Esophagus muscularis mucosa (tissue), 4 donors: ENCODE measurements at places on chromosomes 6 and 20.

- DNase-seq: no peak
These were observed 67.3 kb downstream of the KCNB1 start for GRCh38 chr20:49415005-49415667.

GRCh38 chr6:96576221-96576620, 13.3 kb downstream of the FHL5 start:
- DNase-seq: no peak

GRCh38 chr6:47621838-47622449, 76.4 kb upstream of the ADGRF4 start:
- no peak for DNase-seq

- DNase-seq: no peak
These were observed 2.2 kb upstream of the VEGFA start for GRCh38 chr6:43767553-43768505.

DNA sequence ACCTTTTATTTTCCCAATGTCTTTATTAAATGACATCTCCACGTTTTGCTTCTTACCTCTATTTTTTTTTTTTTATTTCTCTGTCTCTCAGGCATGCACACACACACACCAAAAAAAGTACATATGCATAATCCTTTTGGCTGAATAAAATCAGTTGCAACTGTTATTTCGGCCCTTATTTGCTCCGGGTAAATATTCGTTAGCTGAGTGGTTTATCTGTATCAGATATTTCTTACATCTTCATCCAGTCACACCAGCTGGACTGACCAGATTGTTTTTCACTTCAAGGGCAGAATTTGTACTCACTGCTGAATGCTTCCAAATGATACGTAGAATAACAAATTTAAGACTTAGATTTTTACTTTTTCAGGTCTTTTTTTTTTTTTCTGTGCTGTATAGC, 45.5 kb downstream of the PTPN1 start:
- no peak for DNase-seq

DNA sequence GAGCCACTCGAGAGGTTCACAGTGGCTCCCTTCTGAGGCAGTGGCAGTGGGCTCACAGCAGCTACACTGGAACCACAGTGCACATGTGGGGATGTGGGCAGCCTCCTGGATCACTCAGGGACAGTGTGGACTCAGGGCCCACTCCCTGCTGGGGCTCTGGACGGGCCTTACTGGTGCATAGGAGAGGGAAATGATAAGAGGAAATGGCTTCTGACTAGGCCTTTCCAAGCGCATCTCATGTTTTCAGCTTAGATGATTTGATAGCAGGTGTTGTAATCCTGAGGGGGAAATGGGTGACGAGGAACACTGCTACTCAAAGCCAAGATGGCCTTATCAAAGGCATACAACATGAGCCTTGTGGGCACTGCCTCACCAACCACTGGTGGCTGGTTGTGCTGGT, 44.0 kb downstream of the PANK2 start:
- DNase-seq: no peak

GRCh38 chr6:69980624-69981023, 114.3 kb downstream of the COL19A1 start:
- DNase-seq: no peak

DNA sequence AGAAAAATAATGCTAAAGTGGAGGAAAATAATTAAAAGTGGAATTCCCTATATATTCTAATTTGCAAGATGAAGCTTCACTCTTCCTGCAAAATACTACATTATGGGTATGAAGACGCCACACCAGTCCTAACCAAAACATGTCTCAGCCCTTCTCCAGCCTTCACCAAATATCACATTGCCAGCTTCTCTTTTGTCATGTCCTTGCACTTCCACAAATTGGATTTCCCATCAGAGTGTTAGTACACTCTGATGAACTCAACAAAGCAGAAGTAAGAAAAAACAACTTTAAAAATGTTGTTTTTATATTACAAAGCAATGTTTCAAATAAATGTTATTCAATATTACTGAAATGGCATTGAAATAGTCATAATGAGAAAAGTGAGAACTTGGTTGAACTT, 62.4 kb upstream of the RNF146 start:
- no peak for DNase-seq

GRCh38 chr6:139973669-139974344, 599.4 kb upstream of the CITED2 start:
- no peak for DNase-seq

- DNase-seq: no peak
These were observed 130.4 kb downstream of the INSM1 start for GRCh38 chr20:20498076-20498861.

DNA sequence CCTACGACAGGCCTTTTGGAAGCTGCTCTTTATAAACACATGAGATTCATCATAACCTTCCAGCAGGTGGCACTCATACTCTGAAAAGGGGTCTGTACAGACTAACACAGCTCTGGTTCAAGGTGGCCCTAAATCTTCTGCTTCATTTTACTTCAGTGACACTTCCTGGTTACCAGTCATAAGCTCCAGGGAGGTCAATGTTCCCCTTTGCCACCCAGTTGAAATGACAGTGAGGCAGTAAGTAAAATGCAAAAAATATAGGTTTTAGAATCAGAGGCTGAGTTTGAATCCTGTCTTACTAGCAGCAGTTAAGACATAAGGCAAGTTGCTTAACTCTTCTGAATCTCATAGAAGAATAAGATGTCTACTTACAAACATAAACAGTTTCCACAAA, 132.8 kb downstream of the CDK19 start:
- DNase-seq: no peak

- DNase-seq: no peak
These were observed 170.7 kb upstream of the MLN start for GRCh38 chr6:33974471-33974870.

DNA sequence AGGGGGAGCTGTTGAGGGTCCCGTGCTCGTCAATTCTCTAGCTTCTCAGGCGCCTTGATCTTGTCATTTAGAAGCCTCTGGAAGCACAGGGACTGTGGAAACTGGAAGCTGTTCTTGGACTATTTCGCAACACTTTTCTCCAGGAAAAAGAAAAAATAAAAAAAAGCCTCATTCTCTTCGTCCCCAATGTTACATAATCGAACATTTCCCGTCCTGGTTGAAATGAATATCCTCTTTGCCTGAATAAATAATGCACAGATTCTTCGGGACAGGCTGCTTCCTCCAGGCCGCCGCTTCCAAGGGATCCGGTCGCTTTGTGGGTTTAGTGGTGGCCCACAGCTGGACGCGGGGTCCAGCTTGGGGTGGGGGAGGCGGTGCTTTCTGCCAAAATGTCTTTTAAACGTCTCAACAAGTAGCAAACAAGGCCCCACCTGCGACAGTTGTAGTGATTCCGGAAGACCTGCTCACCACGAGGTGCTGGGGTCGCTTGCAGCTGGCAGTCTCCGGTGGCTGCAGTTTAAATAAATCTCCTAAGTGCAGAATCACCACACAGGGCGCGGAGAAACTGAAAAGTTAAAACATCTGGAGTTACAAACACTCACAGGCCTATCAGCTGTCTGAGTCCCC, 125.9 kb upstream of the ESR1 start:
- peak; percentile 91 for DNase-seq

DNA sequence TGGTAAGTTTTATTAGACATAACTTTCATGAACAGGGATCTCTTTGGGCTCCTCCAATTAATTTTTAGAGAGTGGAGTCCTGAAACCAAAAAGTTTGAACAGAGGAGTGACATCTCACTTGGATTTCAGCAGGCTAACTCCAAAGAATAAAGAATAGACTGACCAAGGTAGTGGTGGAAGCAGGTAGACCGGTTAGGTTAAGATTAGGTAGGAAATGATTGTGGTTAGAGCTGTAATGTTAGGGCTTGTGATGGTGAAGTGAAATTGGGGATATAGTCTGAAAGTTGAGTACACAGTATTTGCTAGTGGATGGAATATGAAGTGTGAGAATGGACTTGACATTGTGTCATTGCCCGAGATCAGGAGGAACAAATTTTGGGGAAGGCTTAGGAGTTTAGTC, 27.8 kb downstream of the QKI start:
- DNase-seq: no peak

DNA sequence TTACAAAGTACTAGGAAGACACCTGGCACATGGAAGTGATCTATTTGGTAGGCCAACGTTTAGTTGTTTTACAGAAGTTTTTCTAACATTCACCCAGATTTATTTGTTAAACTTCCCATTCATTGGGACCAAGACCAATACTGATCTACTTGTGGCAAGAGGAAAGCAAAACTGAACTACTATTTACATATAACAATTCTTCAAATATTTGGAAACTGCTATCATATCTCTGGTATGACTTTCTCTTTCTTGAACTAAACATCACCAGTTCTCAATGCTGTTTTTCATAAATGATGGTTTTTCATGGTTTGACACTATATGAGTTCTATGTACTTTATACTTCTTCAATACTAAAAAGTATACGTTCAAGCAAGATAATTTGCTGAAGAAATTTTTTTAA, 189.2 kb downstream of the ASCC3 start:
- no peak for DNase-seq

GRCh38 chr6:136067731-136068341, 182.3 kb downstream of the MTFR2 start:
- DNase-seq: no peak
